ENCODE measurements at places on chromosomes 5 and 9.

DNA sequence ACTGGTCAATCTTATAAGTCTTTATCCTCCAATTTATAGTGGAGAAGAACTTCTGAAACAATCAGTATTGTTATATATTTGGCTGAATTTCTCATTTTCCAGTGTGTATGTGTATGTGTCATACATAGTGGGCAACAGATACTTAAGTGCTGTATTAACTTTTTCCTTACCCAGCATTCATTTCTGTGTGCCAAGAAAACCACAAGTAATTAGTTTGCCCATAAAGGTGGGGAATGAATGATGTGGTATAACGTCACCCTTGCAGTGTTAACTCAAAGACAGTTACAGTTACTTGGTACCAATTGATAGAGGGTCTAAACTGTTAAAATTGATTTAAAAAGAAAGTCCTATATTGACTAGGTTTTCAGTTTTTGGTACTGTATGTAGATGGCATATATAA is 2.0 kb downstream of the OGN start:
- no peaks in the 10 kb centered on the region for H3K36me3 ChIP-seq
- DNase-seq: no peak
- H3K4me3 ChIP-seq: no peak overlapping the region
- H3K27me3 ChIP-seq: no peaks in the 10 kb centered on the region

GRCh38 chr9:116647515-116647809 is 39.6 kb upstream of the TRIM32 start:
- no peaks in the 10 kb centered on the region for H3K36me3 ChIP-seq
- H3K27me3 ChIP-seq: no peaks in the 10 kb centered on the region
- H3K4me1 ChIP-seq: peaks cover 4% of the 10 kb centered on the region
- no peak overlapping the region for H3K27ac ChIP-seq
- peak; percentile 63 for DNase-seq

DNA sequence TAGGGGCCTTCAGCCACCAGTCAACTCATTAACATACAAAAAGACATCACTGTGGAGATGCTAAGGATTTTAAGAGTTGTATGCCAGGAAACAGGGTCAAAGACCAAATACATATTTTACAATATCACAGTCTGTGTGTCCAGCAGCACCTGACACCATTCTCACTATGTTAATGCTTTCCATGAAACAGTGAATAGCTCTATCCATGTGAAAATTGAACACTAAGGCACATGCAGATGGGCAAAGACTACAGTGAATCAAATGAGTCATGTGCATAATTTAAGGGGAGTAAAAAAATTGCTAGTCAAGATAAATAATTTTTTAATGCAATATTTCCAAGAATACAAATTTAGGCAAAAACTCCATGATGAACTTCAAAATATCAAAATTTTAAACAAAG is 7.6 kb upstream of the SPATA31E1 start:
- H3K27ac ChIP-seq: no peak overlapping the region
- no peak overlapping the region for H3K4me3 ChIP-seq
- H3K36me3 ChIP-seq: no peaks in the 10 kb centered on the region
- H3K27me3 ChIP-seq: no peaks in the 10 kb centered on the region
- DNase-seq: no peak
- no peaks in the 10 kb centered on the region for H3K4me1 ChIP-seq

GRCh38 chr9:81562231-81563019 is 126.9 kb downstream of the TLE1 start:
- H3K4me1 ChIP-seq: peaks cover 11% of the 10 kb centered on the region
- no peak overlapping the region for H3K4me3 ChIP-seq
- H3K27me3 ChIP-seq: no peaks in the 10 kb centered on the region
- peak overlapping the region; percentile 65 for H3K27ac ChIP-seq
- peak; percentile 85 for DNase-seq
- H3K36me3 ChIP-seq: no peaks in the 10 kb centered on the region

DNA sequence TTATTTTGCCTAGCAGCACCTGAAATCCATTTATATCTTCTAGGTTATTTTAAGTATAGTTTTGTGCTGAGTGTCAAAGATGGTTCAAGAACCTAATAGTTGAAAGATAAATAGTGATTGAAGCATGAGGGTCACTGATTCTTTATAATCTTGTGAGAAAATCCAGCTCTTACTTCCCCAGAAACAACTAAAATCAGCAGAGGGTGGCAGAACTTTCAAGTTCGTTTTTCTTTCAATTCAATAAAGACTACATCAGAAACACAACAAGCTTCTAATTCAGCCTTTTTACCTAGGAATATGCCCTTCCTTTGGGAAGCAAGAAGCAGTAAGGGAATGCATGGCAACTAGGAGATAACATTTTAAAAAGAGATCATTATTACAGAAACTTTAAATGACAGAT is 202.6 kb downstream of the KIAA0825 start:
- H3K4me3 ChIP-seq: no peak overlapping the region
- no peak overlapping the region for H3K27ac ChIP-seq
- no peak for DNase-seq
- no peaks in the 10 kb centered on the region for H3K27me3 ChIP-seq
- no peaks in the 10 kb centered on the region for H3K36me3 ChIP-seq
- H3K4me1 ChIP-seq: no peaks in the 10 kb centered on the region

DNA sequence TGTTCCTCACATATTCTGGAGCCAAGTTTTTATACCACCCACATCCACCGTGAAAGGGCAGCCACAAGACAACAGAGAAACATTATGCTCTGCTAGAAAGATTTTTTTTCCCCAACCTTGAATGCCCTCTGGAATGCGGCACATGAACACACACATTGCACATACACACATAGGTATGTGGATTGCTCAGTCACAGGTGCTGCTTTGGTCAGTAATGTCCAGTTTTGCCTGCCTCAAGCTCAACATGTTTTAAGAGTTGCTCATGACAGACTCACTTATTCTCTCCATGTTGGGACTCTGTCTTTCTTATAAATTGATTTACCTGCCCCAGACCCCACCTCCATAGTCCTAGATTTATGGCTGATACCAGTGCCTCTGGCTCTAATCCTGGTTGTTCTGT is 138.0 kb upstream of the ASTN2 start:
- H3K27ac ChIP-seq: no peak overlapping the region
- H3K4me1 ChIP-seq: no peaks in the 10 kb centered on the region
- no peak overlapping the region for H3K4me3 ChIP-seq
- DNase-seq: no peak
- H3K36me3 ChIP-seq: no peaks in the 10 kb centered on the region
- no peaks in the 10 kb centered on the region for H3K27me3 ChIP-seq

DNA sequence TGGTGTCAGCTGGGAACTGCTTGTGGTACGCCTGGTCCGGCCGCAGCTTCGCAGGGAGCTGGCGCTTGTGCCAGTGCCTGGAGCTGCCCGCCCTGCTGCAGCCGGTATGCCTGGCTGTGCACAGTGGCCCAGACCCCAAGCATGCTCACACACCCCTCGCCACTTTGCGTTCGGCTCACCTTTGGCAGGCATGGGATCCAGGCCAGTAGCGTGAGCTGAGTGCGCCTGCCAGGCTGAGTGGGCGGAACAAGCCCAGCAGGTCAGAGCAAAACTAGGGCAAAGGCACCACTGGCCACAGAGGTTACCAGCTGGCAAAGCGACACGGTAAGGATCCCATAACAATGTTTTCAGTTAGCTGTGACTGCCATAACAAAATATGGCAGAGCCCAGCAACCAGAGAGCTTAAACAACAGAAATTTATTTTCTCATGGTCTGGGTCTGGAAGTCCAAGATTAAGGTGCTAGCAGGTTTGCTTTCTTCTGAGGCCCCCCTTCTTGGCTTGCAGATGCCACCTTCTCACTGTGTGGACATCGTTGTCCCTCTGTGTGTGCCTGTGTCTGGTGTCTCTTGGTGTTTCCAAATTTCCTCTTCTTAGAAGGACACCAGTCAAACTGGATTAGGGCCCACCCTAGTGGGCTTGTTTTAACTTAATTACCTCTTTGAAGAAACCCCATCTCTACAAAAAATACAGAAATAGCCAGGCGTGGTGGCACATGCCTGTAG is 61.6 kb downstream of the PSAT1 start:
- no peak overlapping the region for H3K27ac ChIP-seq
- DNase-seq: no peak
- no peaks in the 10 kb centered on the region for H3K36me3 ChIP-seq
- H3K4me3 ChIP-seq: no peak overlapping the region

GRCh38 chr9:37626708-37627292 is 24.0 kb upstream of the FRMPD1 start:
- no peaks in the 10 kb centered on the region for H3K4me1 ChIP-seq
- no peaks in the 10 kb centered on the region for H3K36me3 ChIP-seq
- no peak for DNase-seq
- no peak overlapping the region for H3K27ac ChIP-seq

DNA sequence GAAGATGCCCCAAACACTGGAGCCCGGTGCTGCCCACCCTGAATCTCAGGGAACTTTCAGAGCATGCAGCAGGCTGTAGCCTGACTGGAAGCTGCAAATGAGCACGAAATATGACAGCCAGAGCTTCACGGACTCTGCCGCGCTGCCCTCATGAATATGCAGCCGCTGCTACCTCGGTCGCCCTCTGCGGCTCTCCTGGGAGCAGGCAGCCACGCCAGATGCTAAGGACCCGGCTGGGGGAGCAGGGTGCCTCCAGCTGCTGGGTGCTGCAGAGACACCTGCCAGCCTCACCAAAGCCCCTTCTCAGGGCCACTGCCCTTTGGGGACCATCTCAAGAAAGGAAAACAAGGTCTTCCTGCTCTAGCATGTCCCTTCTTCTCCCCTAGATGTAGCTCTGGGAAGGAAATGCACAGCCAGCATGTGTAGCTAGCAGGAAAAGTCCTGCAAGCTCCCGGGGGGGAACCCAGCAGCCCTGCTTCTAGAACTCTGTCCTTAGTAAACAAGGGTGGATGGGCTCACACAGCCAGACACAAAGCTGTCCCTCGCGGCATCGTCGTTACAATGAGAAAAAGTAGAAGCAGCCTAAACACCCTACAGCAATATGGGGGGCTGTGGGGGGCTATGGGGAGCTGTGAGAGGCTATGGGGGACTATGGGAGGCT is 56.8 kb upstream of the OLFM1 start:
- no peak overlapping the region for H3K4me3 ChIP-seq
- H3K4me1 ChIP-seq: no peaks in the 10 kb centered on the region
- H3K27me3 ChIP-seq: no peaks in the 10 kb centered on the region
- H3K36me3 ChIP-seq: no peaks in the 10 kb centered on the region
- DNase-seq: no peak

GRCh38 chr9:22201256-22201655 is 192.2 kb upstream of the CDKN2B start:
- H3K4me1 ChIP-seq: no peaks in the 10 kb centered on the region
- H3K27me3 ChIP-seq: no peaks in the 10 kb centered on the region
- no peak for DNase-seq
- H3K36me3 ChIP-seq: no peaks in the 10 kb centered on the region
- H3K27ac ChIP-seq: no peak overlapping the region
- no peak overlapping the region for H3K4me3 ChIP-seq

- H3K4me3 ChIP-seq: no peak overlapping the region
- DNase-seq: no peak
- H3K36me3 ChIP-seq: no peaks in the 10 kb centered on the region
- no peaks in the 10 kb centered on the region for H3K27me3 ChIP-seq
- no peak overlapping the region for H3K27ac ChIP-seq
These were observed 129.2 kb downstream of the ZDHHC21 start for GRCh38 chr9:14563902-14564624.

DNA sequence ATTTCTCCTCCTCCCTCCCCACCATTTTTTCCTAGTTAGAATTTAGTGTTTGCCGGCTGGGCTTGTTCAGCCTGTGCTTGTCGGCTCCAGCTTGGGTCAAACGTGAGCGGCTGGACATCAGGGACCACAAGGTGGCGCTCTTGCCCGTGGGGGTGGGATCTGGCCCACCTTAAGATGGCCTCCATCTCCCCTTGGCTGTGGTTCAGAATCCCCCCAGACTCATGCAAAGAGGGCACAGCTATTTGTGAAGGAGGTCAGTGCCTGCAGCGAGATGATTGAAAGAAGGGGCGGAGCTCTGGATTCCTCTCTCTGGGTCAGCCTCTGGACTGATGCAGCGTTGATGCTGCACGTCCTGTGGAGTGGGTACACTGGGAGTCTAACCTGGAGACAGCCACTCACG is 283.3 kb upstream of the TUT7 start:
- DNase-seq: no peak
- no peaks in the 10 kb centered on the region for H3K4me1 ChIP-seq
- no peak overlapping the region for H3K27ac ChIP-seq
- peaks cover 4% of the 10 kb centered on the region for H3K27me3 ChIP-seq
- H3K36me3 ChIP-seq: no peaks in the 10 kb centered on the region
- no peak overlapping the region for H3K4me3 ChIP-seq

- no peak overlapping the region for H3K4me3 ChIP-seq
- H3K27me3 ChIP-seq: no peaks in the 10 kb centered on the region
- H3K4me1 ChIP-seq: peaks cover 4% of the 10 kb centered on the region
- peak overlapping the region; percentile 20 for H3K27ac ChIP-seq
- DNase-seq: peak; percentile 62
These were observed 111.8 kb downstream of the CARTPT start for GRCh38 chr5:71830681-71831539.

DNA sequence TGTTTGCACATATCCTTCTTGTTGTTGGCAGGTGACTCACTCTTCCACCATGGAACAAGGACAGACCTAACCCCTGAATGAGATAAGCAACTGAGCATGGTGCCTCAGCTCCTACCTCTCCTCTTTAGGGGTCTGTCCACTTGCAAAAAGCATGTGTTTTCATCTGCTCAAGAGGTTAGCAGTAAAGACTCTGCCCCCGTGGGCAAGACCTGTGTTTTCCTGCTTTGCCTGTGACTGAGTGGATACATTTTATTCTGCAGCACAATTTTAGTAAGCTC is 111.0 kb upstream of the LIFR start:
- H3K27me3 ChIP-seq: no peaks in the 10 kb centered on the region
- H3K4me3 ChIP-seq: no peak overlapping the region
- H3K27ac ChIP-seq: no peak overlapping the region

GRCh38 chr5:123209502-123210027 is 120.5 kb downstream of the PRDM6 start:
- H3K36me3 ChIP-seq: no peaks in the 10 kb centered on the region
- no peaks in the 10 kb centered on the region for H3K4me1 ChIP-seq
- H3K27ac ChIP-seq: no peak overlapping the region
- no peaks in the 10 kb centered on the region for H3K27me3 ChIP-seq
- H3K4me3 ChIP-seq: no peak overlapping the region

GRCh38 chr5:95132096-95132495 is 152.8 kb downstream of the MCTP1 start:
- no peaks in the 10 kb centered on the region for H3K36me3 ChIP-seq
- no peak for DNase-seq
- H3K4me3 ChIP-seq: no peak overlapping the region
- H3K27me3 ChIP-seq: no peaks in the 10 kb centered on the region
- no peak overlapping the region for H3K27ac ChIP-seq

GRCh38 chr5:102561894-102562760 is 63.3 kb upstream of the SLCO6A1 start:
- H3K36me3 ChIP-seq: no peaks in the 10 kb centered on the region
- no peak for DNase-seq
- no peak overlapping the region for H3K4me3 ChIP-seq
- H3K27me3 ChIP-seq: no peaks in the 10 kb centered on the region

GRCh38 chr9:89759572-89759971 is 154.8 kb downstream of the GADD45G start:
- peaks cover 4% of the 10 kb centered on the region for H3K4me1 ChIP-seq
- H3K4me3 ChIP-seq: no peak overlapping the region
- no peaks in the 10 kb centered on the region for H3K36me3 ChIP-seq
- DNase-seq: peak; percentile 88
- no peaks in the 10 kb centered on the region for H3K27me3 ChIP-seq
- no peak overlapping the region for H3K27ac ChIP-seq
